ENCODE measurements at places on chromosomes 12 and 14. TPM values are rescaled to one million over a fixed set of nuclear protein-coding genes. Genes with fewer than 3 reads are reported as not detected.

Gene CDH24
- 4.9 TPM for total RNA-seq

Gene BEGAIN
- 7.0 TPM for total RNA-seq

Gene PROX2
- not detected for total RNA-seq

Gene LBHD2
- not detected for total RNA-seq

Gene RDH5
- 3.9 TPM for total RNA-seq

Gene COX8C
- total RNA-seq: not detected

Data from MCF 10A (cell line).